ENCODE measurements at places on chromosomes 7 and 10.

DNA sequence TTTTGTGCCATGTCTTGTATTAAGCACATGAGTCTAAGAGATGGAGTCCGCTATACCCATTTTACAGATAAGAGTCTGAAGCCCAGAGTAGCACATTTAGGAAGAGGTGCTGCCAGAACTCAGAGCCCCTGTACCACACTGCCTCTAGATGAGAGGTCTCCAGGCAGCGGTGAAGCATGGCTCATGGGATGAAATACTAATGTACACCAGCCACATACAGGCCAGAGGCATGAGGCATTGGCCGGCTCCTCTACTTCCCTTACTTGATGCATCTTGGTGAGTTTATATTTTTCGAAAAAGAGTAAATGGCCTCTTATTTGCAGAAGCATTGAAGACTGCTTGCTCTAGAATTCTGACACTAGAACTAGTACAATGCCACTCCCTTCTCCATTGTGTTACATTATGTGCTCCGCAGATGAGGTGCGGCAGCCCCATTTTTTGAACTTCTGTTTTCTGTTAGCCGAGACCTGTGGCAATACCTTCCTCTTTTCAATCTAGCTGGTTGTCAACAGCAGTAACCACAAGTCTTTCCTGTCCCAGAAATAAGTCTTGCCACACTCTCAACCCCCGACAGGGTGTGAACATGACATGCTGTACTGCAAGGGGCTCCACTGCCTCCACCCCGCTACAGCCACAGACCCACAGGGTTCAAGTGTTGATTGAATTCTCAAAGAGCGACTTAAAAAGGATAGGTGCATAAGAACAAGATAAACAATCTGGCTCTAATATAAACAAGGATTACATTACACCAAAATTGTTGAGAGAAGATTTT lies 145.3 kb downstream of the CELF2 start:
- DNase-seq: no peak

- no peak for DNase-seq
Measured at GRCh38 chr10:47456079-47456785, 27.7 kb downstream of the ANXA8 start.

DNA sequence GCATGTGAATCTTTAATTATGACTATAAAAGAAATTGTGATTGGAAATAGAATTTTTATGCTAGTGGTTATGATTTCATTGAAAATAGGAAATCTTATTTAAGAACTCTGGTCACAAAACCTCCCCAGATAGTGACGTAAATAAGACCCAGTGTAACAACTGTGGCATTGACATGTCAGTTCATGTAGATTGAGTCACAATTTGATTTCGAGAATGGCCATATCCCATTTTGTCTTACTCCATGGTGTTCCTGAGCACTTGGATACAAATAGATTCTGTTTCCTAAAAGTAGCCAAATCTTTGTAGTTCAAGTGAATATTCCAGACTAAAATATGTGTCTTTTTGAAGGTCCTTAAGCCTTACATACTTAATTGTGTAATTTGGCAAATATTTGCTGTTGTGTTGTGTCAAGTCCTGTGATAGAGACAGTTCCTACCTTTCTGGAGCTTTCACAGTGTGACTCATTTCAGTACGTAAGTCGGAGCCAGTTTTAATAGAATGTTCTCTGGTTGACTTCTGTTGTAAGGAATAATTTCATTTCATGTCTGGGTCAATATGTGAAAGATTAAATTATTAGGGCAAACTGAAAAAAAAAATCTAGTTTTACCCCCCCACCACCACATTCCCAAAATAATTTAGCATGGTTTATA lies 37.1 kb upstream of the TOMM7 start:
- DNase-seq: peak; percentile 38

GRCh38 chr10:125823663-125824251 lies 411 bp downstream of the BCCIP start:
- DNase-seq: no peak

- DNase-seq: no peak
Measured at GRCh38 chr10:114400091-114400490, 4.2 kb downstream of the AFAP1L2 start.

- DNase-seq: no peak
Measured at GRCh38 chr7:157495594-157495993, 158.8 kb downstream of the DNAJB6 start.

- peak; percentile 76 for DNase-seq
Measured at GRCh38 chr7:96508371-96508770, 186.5 kb upstream of the SLC25A13 start.

GRCh38 chr10:86899670-86900276 lies 57.6 kb downstream of the MMRN2 start:
- DNase-seq: peak; percentile 67

DNA sequence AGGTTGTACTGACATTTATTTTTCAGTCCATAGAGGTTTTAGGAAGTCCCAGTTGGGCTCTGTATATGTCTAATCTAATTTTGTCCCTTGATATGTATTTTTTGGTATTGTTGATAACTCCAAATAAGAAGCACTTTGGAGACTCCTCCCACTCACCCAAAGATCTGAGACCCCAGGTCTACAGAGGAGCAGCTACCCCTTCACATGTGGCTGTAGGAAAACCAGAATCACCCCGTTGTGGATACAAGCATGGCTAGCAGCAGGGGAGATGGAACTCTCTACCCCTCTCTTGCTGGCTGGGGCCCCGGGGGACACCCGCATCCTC lies 9.4 kb downstream of the HHEX start:
- no peak for DNase-seq

DNA sequence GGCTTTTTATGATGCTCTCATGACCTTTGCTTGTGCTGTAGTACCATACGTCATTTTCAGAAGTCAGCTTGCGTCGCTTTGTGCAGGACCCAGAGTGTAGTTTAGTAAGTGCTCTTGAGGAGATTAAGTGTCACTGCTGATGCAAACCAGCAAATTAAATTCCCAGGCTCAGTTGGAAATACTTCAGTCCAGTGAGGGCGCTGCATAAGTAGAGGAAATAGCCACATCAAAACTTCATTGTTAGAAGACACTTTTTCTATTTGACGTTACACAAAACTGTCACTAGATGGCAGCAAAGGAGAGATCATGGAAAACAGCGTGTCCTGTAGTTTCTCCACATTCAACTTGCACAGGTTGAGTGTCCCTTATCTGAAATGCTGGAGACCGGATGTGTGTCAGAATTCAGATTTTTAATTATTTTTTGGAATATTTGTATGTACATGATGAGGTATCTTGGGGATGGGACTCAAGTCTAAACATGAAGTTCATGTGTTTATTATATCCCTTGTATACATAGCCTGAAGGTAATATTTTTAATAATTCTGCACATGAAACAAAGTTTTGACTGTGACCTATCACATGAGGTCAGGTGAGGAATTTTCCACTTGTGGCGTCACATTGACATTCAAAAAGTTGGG lies 7.9 kb downstream of the ZNF22 start:
- DNase-seq: peak; percentile 96

GRCh38 chr7:135326636-135327280 lies 93.1 kb downstream of the STRA8 start:
- no peak for DNase-seq

GRCh38 chr7:94374721-94375566 lies 19.8 kb upstream of the COL1A2 start:
- no peak for DNase-seq

DNA sequence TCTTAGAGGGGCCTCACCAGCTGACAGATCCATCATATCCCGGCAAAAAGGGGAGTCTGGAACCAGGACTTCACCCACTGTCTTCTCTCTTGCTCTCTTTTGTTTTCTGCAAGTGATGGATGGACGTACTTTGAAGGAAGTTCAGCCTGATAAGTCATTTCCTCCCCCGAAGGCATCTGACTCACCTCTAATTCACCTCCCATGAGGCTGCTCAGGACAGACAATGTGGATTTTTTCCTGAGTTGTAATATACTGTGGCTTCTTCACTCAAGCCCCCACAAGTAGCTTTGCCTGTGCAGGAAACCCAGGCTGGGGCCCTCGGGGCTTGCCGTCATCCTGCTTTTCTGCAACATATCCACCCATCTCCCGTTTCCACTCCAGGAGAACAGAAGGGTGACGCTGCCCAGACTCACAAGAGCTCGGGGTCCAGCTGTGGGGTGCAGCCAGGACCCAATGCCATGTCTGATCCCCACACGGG lies 70.4 kb downstream of the ASB13 start:
- DNase-seq: peak; percentile 89

DNA sequence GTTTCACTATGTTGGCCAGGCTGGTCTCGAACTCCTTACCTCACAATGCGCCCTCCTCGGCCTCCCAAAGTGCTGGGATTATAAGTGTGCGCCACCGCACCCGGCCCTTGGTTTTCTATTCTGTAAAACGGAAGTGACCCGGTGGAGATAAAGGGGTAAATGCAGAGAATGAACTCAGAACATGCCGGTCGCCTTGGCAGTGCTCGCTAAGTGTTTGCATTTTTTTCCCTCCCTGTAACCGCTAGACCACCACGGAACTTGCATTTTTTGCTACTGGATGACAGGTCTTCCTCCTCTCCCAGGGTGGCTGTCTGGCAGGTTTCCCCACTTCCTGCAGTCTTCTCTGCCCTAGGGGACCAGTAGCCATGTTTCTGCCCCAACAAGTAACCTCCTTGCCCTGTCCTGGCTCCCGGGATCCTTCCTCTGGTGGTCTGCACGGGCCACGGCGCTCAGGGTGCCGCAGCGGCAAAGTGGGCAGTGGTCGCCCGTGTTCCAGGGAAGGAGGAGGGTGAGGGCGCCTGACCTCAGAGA lies 18.8 kb upstream of the GNA12 start:
- DNase-seq: peak; percentile 23

- DNase-seq: peak; percentile 99
Measured at GRCh38 chr10:77919713-77920108, 6.8 kb downstream of the DLG5 start.

DNA sequence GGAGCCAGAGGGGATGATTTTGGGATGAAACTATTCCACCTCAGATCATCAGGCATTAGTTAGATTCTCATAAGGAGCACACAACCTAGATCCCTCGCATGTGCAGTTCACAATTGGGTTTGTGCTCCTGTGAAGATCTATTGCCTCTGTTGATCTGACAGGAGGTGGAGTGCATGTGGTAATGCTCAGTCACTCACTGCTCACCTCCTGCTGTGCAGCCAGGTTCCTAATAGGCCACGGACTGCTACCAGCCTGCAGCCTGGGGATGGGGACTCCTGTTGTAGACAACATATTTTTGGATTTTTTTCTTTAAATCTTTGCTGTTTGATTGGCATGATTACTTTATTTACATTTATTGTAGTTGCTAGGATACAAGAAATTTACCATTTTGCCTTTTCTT lies 765.0 kb downstream of the INHBA start:
- no peak for DNase-seq

DNA sequence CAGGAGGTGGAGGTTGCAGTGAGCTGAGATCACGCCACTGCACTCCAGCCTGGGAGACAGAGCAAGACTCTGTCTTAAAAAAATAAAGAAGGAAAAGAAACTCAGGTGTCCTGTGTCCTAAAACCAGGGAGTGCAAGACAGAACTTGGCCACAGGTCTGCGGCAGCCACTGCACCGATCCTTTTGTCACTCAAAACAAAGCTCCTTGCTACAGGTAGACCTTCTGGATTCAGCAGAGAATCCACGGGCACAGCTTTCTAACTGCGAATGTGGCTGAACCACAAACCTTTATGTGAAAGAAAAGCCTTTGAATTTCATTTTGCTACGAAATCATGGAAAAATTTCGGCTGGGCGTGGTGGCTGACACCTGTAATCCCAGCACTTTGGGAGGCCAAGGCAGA lies 634.9 kb downstream of the CALN1 start:
- no peak for DNase-seq

DNA sequence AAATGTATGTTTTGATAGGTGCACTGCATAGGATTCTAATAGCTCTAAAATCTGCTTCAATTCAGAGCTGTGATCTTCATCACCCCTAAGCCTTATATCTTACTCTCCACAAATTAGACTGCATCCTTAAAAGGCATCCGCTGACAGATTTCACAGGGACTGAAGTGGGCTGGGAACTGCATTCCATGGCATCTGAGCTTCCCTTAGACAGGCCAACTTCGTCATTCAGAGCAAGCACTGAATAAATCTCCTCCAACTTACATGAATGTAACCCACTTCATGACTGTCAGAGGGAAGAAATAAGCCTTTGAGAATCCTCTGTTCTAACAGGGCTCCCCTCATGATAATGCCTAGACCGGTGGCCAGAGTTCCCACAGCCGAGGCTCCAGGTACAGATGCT lies 71.3 kb downstream of the SFMBT2 start:
- no peak for DNase-seq

- no peak for DNase-seq
Measured at GRCh38 chr7:134905375-134905774, 80.9 kb upstream of the AGBL3 start.

- no peak for DNase-seq
Measured at GRCh38 chr10:13628661-13629060, 41.9 kb downstream of the PRPF18 start.

- DNase-seq: peak; percentile 27
Measured at GRCh38 chr10:15863733-15864132, 3.4 kb upstream of the MINDY3 start.

DNA sequence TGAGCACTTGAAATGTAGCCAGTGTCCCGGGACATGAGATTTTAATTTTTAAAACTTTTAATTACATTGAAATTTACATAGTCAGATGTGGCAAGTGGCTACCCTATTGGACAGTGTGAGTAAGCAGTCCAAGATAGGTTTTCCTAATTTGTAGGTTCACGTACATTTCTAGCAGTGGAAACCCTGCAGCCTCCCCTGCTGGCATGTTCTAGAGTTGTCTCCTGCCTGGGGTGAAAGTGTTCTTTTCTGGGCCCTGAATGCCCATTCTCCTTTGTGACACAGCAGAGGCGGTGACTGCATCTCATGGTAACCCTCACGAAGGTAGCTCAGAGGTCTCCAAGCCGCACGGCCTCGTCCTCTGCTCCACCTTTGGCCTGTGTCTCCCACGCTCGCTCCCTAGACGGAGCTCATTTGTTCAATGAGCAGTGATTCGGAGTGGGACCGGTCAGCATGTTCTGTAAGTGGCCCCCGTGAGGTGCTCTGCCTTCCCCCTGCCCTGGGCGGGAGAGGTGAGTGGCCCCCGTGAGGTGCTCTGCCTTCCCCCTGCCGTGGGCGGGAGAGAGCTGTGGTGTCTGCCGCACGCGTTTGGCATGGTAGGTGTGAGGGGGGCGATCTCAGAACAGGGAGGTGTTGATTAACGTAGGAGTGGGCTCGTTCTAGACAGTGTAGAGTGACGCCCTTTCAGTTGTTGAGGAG lies 18.0 kb downstream of the WDR37 start:
- no peak for DNase-seq

- DNase-seq: no peak
Measured at GRCh38 chr10:73934074-73934473, 23.1 kb downstream of the PLAU start.

GRCh38 chr7:16034353-16034752 lies 347.9 kb upstream of the MEOX2 start:
- peak; percentile 27 for DNase-seq

- peak; percentile 31 for DNase-seq
Measured at GRCh38 chr7:98418271-98418635, 17.4 kb upstream of the BAIAP2L1 start.
